ENCODE measurements at places on chromosomes 7 and 10.

- no peak for DNase-seq
Measured at GRCh38 chr10:873020-873419, 58.5 kb downstream of the LARP4B start.

GRCh38 chr7:129859183-129859582 is 93.6 kb downstream of the UBE2H start:
- no peak for DNase-seq

GRCh38 chr10:113992471-113993011 is 51.1 kb upstream of the ADRB1 start:
- DNase-seq = no peak

DNA sequence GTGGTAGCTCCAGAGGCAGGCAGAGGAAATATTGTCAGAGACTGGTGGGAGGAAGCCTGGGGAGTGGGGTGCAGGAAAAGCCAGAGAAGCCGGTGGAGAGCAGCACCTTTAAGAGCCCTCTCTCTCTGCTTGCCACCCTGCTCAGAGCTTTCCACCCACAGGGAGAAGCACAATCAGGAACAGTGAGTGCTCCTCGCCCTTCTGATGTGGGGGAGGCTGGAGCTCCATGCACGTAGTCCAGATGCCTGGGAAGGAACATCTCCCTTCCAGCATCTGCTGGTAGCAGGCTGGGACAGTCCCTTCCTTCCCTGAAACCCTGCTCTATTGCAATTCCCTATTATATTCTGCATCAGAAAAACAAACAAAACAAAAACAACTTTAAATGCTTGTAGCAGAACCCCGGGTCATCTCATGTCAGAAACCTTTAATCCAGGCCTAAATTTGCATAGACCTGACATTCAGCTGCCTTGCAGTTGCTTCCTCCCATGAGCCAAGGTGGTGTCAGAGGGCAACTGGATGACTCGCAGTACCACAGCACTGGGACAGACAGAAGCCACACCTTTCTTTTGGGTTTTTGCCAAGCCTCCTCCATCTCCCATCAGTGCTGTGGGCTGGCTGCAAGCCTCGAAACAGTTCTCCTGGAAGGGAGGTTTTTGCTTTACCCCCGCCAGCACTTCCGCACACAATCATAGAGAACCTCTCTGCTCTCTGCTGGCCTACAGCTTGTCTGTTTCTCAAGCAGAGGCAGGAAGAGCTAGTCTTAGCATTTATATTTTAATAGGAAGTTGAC is 13.1 kb downstream of the AVPI1 start:
- no peak for DNase-seq

DNA sequence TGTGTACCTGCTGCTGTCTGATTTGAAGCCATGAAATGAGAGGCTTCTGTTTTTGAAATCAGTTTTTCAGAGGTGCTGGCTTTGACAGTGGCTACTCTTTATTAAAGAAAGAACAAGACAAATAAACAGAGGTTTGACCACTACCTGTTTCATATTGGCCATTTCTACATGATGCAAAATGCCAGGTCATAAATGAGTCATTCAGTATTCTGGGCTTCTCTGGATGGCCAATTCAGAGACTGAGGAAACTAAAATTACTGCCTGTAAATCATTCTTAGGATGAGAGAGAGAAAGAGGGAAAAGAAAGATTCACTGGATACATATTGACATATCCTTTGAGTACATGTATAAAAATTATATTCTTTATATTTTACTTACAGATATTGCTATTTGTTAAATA is 303.3 kb upstream of the ETV1 start:
- no peak for DNase-seq

GRCh38 chr10:13272164-13272571 is 27.7 kb downstream of the PHYH start:
- no peak for DNase-seq

GRCh38 chr10:60921633-60922032 is 22.4 kb downstream of the RHOBTB1 start:
- no peak for DNase-seq

GRCh38 chr7:55502124-55502857 is 70.0 kb downstream of the VOPP1 start:
- DNase-seq = no peak

- no peak for DNase-seq
Measured at GRCh38 chr10:46289209-46289810, 2.5 kb downstream of the ANTXRL start.

- DNase-seq = no peak
Measured at GRCh38 chr10:129897871-129898626, 66.0 kb downstream of the EBF3 start.

- DNase-seq = no peak
Measured at GRCh38 chr7:87380905-87381304, 35.4 kb downstream of the CROT start.

DNA sequence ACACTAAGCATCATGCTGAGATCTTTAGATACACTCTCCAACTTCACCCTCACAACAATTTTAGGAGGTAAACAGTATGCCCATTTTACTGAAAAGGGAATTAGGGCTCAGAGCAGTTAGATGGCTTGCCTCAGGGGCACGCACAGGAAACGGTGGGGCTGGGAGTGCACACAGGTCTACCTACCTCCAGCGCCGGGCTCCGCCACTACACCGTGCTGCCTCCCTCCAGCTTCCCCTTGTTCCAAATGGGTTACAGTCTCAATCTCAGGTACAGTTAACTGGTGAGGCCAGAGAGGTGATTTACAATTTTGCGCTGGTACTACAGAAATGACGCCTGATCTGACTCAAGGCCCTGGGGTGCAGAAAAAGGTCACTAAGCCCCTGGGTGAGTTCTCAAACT is 142.0 kb downstream of the NOC3L start:
- no peak for DNase-seq

DNA sequence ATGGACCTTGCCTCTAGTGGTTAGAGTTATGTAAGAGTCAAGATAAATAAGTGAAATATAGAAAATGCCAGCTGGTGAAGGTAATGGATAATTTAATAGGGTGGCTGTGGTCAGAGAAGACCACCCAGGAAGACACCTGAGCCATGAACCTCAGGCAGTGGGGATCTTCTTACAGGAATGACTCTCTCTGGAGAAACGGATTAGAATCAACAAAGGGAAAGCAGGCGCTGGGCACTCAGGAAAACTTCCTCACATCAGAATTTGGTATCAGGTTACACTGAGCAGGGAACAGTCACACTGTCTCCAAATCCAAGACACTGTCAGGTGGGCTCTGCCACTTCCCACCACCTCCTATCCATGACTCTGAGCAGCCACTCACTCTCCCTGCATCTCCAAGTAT is 132.6 kb downstream of the DYNC2I1 start:
- DNase-seq = no peak

DNA sequence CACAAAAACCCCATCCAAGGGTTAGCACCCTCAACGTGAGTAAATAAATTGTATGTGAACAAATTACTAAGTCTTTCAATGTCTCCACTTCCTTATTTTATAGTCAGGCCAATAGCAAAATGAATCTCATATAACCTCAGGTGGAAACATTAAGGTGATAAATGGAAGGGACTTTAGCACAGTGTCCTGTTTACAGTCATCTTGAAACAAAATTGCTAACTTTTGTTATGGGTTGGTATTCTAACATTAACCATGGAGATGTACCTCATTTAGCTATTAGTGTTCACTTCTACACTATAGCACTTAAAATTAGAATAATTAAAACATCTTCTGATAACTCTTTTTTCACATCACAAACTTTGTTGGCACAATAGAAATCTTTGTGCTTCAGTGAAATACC is 255.8 kb upstream of the CNTNAP2 start:
- DNase-seq = no peak

GRCh38 chr7:77427996-77428603 is 12.0 kb upstream of the GSAP start:
- no peak for DNase-seq

DNA sequence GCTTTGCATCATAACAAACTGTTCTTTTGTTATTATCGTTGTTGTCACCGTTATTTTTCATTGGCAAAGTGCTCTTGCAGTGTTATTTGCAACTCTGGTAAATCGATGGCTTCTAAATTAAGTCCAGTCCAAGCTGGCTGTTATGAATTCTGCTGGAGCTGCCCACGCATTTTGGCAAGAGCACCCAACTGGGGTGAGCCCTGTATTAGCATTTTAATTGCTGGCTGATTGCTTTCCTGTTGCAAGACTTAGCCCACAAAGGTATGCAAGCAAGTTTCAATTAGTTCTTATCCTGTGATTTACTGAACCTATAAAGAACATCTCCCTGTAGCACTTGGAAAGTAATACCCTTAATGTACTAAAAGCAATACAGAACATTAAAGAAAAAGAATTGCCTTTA is 226.8 kb downstream of the ACTR3B start:
- DNase-seq = no peak

GRCh38 chr7:17069146-17069545 is 187.4 kb upstream of the AGR3 start:
- no peak for DNase-seq

GRCh38 chr10:72353028-72353964 is 1.4 kb downstream of the DNAJB12 start:
- no peak for DNase-seq

- DNase-seq = no peak
Measured at GRCh38 chr10:48557511-48558123, 47.3 kb downstream of the ARHGAP22 start.

DNA sequence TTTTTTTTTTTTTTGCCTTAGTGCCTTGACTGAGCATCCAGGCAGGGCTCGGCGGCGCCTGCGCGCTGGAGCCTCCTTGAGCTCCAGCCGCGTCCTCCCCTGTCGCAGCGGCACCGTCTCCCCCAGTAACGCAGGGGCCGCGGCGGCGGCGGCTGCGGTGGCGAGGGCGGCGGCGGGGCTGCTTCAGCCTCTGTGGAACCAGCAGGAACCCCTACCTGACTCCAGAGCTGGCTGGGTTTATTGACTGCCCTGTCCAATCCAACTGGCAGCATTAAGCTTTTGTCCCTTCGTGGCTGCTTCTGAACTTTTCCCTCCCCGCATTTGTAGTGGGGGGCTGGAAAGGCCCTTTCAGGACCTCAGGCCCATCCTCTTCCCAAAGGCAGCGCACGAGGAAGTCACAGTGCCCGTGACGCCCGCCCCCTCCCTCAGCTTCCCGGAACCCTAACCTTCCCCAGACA is at the start of gene GPR85:
Gene GPR85 (minus strand): TSS at position 397 of the 458 bp plus-strand sequence. CDS start 2,106 bp downstream, outside the sequence.
- DNase-seq = peak; percentile 74

DNA sequence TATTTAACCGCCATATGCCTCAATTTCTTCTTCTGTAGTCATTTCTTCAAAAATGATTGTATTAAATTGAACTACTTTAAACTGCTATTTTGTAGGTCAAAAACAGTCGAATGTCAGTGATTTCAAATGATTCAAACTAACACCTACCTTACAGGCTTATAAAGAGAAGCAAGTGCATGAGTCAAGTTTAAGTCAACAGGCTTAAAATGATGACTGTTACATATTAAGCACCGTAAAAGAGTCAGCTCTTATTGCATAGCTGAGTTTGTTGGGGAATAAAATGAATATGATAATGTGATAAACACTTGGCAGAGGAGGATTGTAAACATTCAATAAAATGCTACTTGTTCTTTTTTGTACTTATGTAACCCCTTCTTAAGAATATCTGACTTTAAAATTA is 90.1 kb upstream of the ANKRD1 start:
- DNase-seq = no peak

- no peak for DNase-seq
Measured at GRCh38 chr10:62103857-62104256, 164.8 kb downstream of the RTKN2 start.

DNA sequence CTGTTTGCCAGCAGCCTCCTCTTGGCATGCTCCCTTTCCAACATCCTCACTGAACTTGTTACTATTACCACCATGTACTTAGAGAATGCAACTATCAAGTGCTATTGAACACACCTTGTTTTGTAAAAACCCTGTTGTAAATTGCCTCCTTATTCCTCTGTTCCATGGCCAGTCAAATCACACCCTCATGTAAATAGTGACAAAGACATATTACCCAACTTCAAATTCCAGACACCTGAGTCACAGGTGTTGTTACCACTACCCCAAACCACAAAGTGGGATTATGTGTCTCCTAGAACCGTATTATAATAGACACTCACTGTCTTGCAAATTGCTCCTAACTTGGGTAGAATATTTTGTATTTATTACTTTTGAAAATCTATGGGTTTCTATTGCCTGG is 263.2 kb upstream of the C7orf33 start:
- no peak for DNase-seq

- DNase-seq = no peak
Measured at GRCh38 chr10:124217906-124218804, 124.8 kb upstream of the CHST15 start.

- no peak for DNase-seq
Measured at GRCh38 chr10:70843333-70843732, 27.6 kb downstream of the SGPL1 start.

- DNase-seq = no peak
Measured at GRCh38 chr10:90925079-90926029, 4.5 kb upstream of the ANKRD1 start.

DNA sequence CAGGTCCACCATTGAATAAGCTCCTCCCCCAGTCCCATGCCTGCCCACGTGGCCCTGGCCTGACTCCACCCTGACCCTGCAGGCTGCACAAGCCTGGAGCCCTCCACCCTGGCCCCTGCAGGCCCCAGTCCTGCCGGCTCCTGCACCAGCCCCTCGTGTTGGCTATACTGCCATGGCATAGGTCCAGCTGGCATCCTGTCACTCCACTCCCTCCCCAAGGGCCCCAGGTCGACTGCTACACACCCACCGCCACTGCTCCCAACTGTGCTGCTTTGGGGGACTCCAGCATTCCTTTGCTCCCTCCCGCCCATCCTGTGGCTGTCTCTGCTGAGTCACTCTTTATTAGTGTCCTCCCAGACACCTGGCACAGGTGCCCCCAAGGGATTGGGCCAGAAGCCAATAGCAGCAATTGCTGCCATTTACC is 32.4 kb upstream of the HSPA12A start:
- DNase-seq = no peak

GRCh38 chr10:124059551-124059950 is 33.8 kb downstream of the CHST15 start:
- DNase-seq = no peak

GRCh38 chr7:127957886-127958285 is 73.4 kb downstream of the LRRC4 start:
- no peak for DNase-seq

GRCh38 chr10:128049226-128050120 is 76.8 kb downstream of the MKI67 start:
- no peak for DNase-seq

DNA sequence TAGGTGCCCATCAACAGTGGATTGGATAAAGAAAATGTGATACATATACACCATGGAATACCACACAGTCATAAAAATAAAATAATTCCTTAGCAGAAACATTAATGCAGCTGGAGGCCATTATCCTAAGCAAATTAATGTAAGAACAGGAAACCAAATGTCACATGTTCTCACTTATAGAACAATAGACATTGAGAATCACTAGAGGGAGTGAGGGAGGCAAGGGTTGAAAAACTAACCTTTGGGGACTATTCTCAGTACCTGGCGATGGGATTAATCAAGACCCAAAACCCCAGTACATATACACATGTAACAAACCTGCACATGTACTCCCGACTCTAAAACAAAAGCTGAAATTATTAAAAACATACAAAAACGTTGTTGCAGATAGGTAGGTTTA is 222.6 kb downstream of the SEMA3E start:
- no peak for DNase-seq

GRCh38 chr7:95863623-95864022 is 91.3 kb downstream of the DYNC1I1 start:
- no peak for DNase-seq

- DNase-seq = no peak
Measured at GRCh38 chr7:142440219-142440905, 182.5 kb upstream of the PRSS58 start.

GRCh38 chr10:24552346-24553016 is 171.2 kb downstream of the ARHGAP21 start:
- DNase-seq = no peak
